ENCODE measurements at places on chromosomes 16 and 17. TPM values are rescaled to one million over a fixed set of nuclear protein-coding genes. Genes with fewer than 3 reads are reported as not detected.

The ESRP2 gene
- total RNA-seq, result 0.24 TPM

The KRT36 gene
- total RNA-seq, result not detected

The CA7 gene
- total RNA-seq, result not detected

The OR1A1 gene
- not detected for total RNA-seq

DNA sequence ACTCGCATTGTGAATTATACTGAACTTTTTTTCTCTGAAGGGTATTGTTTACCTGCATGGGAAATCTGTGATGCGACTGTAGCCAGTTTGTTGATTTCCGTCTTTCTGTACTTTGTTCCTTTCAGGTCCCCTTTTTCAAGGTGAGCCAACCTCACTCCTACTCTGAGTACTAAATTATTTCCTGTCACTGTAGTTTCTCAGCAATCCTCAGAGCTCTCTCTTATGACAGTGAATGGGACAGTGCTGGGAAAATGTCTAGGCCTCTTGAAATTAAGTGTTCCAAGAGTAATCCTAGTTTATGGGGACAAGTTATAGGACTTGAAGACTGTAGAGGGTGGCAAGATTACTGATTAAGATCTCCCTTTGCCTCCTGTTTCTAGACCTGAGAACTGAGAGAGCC, 167.6 kb downstream of the CNTNAP4 start:
- H3K36me3 ChIP-seq, result no peaks in the 10 kb centered on the region
- H3K4me1 ChIP-seq, result no peaks in the 10 kb centered on the region
- DNase-seq, result no peak
- no peaks in the 10 kb centered on the region for H3K27me3 ChIP-seq
- H3K27ac ChIP-seq, result no peak overlapping the region

- no peaks in the 10 kb centered on the region for H3K36me3 ChIP-seq
- no peaks in the 10 kb centered on the region for H3K27me3 ChIP-seq
- H3K27ac ChIP-seq, result peak overlapping the region; percentile 78
Observed at GRCh38 chr17:10061111-10061845, 137.1 kb downstream of the GAS7 start.

DNA sequence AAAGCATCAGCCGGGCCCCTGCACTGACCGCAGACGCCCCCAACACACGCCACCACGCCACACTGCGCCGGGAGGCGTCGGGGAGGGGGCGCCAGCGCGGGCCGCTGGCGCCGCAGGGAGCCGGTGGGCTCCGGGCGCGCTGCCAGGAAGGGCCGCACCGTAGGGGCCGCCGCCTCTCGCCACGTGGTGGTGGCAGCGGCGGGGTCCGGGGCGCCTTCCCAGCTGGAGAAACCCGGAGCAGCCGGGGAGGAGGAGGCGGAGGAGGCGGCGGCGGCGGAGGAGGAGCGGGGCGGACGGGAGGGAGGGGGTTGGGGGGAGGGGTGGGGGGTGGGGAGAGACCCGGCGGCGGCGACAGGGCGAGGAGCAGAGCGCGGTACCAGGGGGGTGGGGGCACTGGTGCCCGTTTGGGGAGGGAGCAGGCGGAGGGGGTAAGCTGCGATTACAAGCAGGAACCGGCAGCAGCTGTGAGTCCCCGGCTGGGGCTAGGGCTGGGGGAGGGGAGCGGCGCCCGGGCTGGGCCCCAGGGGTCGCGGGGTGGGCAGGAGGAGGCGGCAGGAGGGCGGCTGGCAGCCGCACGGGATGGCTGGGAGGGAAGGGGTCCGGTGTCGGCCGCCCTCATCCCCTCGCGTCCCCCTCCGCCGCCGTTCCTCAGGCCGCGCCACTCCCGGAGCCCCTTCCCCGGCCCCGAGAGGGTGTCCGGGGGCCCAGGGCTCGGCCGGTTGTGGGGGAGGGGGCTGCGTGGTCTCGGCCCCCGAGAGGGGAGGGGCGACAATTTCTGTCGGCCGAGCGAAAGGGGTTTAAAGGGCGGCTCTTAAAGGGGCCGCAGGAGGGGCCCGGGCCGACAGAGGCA, at the start of gene TBKBP1:
TBKBP1 (plus strand) TSS at position 431 of the 850 bp plus-strand sequence. CDS start 1,952 bp downstream, outside the sequence.
- H3K27me3 ChIP-seq, result no peaks in the 10 kb centered on the region
- peaks cover 22% of the 10 kb centered on the region for H3K4me1 ChIP-seq
- DNase-seq, result no peak
- peak within 1 kb of the TSS; percentile 70 for H3K27ac ChIP-seq

- H3K27ac ChIP-seq, result no peak overlapping the region
- DNase-seq, result no peak
- peaks cover 40% of the 10 kb centered on the region for H3K36me3 ChIP-seq
- peaks cover 10% of the 10 kb centered on the region for H3K4me1 ChIP-seq
- H3K4me3 ChIP-seq, result no peak overlapping the region
- no peaks in the 10 kb centered on the region for H3K27me3 ChIP-seq
Observed at GRCh38 chr17:67160791-67161190, 84.2 kb downstream of the HELZ start.

DNA sequence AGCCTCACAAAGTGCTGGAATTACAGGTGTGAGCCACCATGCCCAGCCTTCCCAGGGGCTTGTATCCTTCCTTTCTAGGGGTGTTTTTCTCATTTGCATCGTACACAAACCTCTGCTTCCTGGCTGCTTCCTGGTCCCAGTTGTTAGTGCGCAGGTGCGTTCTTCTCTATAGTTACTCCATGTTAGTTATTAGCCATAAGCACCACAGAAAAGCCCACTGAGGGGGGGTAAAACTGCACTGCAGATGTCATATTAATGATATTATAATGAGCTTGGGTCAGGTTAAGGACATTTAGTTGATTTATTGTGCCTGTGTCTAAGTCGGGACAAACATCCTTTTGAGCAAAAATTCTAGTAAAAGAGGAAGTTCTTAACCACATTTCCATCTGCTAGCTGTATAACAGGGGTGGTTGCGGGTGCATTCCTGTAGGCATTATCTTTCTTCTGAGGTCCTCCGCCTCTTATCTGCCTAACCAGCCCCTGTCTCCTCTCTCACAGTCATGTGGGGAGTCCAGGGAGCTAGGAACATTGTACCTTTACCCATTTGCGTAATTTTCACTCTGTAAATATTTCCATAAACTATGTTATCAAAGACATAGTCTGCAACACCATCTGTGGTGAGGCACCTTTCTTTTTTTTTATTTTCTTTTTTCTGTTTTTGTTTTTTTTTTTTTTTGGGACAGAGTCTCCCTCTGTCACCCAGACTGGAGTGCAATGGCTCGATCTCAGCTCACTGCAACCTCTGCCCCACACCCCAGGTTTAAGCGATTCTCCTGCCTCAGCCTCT, 23.6 kb upstream of the ATF7IP2 start:
- no peaks in the 10 kb centered on the region for H3K36me3 ChIP-seq
- H3K4me3 ChIP-seq, result no peak overlapping the region
- DNase-seq, result peak; percentile 23
- no peaks in the 10 kb centered on the region for H3K27me3 ChIP-seq
- no peak overlapping the region for H3K27ac ChIP-seq
- no peaks in the 10 kb centered on the region for H3K4me1 ChIP-seq

- no peak for DNase-seq
- no peaks in the 10 kb centered on the region for H3K27me3 ChIP-seq
- H3K27ac ChIP-seq, result peak overlapping the region; percentile 47
- peak overlapping the region; percentile 98 for H3K4me3 ChIP-seq
Observed at GRCh38 chr16:56990407-56991286, 1.3 kb downstream of the NLRC5 start.

DNA sequence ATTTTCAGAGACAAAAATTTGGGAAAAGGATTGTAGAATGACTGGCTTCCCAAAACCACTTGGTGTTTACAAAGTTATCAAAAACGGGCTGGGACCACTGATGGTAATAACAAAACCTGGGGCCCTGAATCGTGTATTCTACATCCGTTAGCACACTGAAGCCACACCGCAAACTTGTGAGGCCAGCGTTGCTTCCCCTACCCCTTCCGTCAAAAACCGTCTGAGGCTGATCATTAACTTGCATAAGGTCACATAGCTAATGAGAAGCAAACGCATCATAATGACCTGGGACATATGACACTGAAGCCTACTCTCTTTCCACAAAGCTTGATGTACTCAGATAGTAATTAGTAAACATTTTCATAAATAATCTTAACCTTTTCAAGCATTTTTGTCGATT, 704.3 kb downstream of the MAF start:
- H3K27ac ChIP-seq, result peak overlapping the region; percentile 59
- no peak overlapping the region for H3K4me3 ChIP-seq
- H3K36me3 ChIP-seq, result no peaks in the 10 kb centered on the region
- no peaks in the 10 kb centered on the region for H3K27me3 ChIP-seq

DNA sequence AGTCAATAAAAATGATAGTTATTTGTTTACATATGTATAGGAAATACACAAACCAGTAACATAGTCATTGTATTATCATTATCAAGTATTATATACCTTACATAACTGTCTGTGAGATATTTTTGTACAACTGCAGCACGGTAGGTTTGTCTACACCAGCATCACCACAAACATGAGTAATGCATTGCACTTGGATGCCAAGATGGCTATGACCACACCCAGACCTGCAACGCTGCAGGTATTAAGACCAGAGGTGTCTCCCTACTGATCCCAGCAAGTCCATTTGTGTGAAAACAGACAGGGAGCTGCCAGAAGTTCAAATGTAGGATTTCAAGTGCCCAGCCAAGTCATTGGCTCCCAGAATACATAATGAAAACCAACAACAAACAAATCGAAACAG, 34.2 kb upstream of the NOS2 start:
- no peaks in the 10 kb centered on the region for H3K36me3 ChIP-seq
- H3K4me3 ChIP-seq, result no peak overlapping the region
- H3K4me1 ChIP-seq, result no peaks in the 10 kb centered on the region
- no peak overlapping the region for H3K27ac ChIP-seq
- peak; percentile 19 for DNase-seq

- H3K27ac ChIP-seq, result no peak overlapping the region
- no peaks in the 10 kb centered on the region for H3K4me1 ChIP-seq
- no peak overlapping the region for H3K4me3 ChIP-seq
- DNase-seq, result no peak
Observed at GRCh38 chr17:20214794-20215193, 205.6 kb downstream of the SPECC1 start.

DNA sequence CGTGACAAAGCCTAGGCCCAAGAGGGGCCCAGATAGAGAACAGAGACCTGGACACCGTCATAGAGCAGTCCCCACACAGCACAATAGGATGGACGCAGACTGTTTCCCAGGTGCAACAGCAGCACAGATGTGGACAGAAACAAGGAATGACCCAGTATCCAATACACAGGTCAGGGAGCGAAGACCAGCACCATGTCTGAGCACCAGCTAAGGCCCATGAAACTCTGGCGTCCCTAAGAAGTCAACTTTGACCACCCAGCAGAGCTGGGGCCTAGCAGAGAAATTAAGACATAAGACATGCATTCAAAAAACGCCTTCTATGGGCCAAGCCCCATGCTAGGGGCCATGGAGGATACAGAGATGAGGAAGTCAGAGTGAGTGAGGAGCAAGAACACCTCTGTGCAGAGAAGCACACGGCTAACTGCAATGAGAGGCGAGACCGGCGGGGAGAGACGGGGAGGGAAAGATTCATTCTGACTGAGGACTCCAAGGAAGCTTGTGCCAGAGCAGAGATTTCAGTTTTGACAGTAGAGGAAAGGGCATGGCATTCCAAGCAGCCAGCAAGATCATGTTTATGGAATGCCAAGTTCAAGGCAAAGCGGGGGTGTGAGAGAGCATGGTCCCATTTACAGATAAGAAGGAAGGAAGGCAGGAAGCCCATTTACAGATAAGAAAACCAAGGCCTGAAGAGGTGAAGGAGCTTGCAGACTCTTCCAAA, 50.8 kb downstream of the PITPNM3 start:
- DNase-seq, result no peak
- H3K27me3 ChIP-seq, result no peaks in the 10 kb centered on the region
- no peaks in the 10 kb centered on the region for H3K36me3 ChIP-seq
- no peak overlapping the region for H3K4me3 ChIP-seq

DNA sequence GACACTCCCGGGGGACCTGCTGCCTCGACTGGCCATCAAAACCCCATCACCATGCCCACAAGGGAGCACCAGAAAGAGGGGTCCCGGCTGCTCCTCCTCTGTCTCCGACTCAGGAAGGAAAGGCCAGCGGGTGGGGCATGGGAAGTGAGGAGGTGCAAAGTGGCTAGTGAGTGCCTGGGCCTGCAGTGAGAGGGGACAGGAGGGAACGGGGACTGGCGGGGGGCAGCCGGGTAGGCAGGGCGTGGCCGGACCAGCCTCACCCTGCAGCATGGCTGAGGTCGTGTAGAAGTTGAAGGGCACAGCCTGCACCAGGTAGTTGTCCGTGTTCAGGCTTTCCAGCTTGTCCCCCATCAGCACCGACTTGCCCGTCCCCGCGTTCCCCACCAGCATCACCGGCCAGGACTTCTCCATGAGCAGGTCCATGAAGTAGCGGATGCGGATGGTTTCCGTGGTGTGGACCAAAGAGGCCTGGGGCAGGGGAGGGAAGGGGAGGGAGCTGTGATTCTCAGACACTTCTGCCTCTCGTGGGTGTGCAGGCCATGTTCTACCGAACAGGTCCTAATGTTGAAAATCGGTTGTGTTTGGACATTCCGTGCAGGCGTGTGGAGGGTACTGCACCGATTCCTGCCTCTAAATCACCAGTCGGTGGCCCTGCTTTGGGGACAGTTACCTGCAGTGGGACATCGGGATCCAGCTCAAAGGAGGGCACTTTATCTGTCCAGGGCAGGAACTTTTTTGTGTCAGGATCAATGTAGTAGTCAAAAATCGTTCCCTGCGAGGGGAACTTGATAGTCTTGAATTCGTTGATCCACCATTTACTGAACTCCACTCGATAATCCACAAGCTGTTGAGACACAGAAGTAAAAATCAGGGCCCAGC, 91.7 kb downstream of the DNAH17 start:
- no peak overlapping the region for H3K27ac ChIP-seq
- DNase-seq, result no peak
- peaks cover 5% of the 10 kb centered on the region for H3K4me1 ChIP-seq
- no peak overlapping the region for H3K4me3 ChIP-seq
- H3K36me3 ChIP-seq, result peaks cover 2% of the 10 kb centered on the region

- no peak for DNase-seq
- H3K27ac ChIP-seq, result no peak overlapping the region
- H3K4me3 ChIP-seq, result no peak overlapping the region
- H3K4me1 ChIP-seq, result peaks cover 19% of the 10 kb centered on the region
- no peaks in the 10 kb centered on the region for H3K36me3 ChIP-seq
Observed at GRCh38 chr16:27398894-27399853, 2.8 kb upstream of the IL21R start.

All from osteocyte (in vitro differentiated cells).